Left hindlimb (tissue), 1 donor: ENCODE measurements at places on chromosomes 3 and 15.

- DNase-seq: no peak
These were observed 75.6 kb downstream of the BFSP2 start for GRCh38 chr3:133475245-133476010.

GRCh38 chr15:51879555-51879954 lies 50.1 kb downstream of the TMOD3 start:
- DNase-seq: no peak

DNA sequence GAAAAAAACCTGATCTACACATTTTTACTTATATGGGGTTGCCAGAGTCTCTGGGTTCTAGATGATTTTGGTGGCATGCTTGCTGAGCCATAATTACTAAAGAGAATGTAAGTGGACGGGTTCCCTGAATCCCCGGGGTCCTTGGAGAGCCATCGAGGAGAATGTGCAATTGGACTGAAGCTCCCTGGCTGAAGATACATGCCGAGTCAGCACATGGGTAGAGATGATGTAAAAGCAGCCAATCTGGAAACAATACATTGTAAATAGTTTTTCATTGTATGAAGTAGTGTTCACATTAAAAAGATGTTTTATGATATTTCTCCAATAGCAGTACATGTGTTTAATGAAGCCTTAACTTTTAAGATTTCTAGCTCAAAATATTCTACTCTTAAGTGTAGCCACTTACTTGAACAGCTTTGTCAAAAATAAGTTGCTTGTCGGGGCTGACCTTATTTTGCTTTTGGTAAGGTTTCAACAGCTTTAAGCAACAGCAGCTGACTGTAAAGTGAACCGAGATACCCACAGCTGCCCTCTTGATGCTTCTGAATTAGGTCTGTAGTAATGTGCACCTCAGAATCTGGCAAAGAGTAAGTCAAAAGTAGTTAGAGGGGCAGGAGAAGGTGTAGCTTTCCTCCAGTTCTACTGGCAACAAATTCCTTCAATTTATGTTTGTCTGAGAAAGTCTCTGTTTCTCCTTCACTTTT lies 205.7 kb downstream of the PLCL2 start:
- DNase-seq: no peak

- DNase-seq: no peak
These were observed 56.5 kb downstream of the ACAD9 start for GRCh38 chr3:128935922-128936321.

- DNase-seq: no peak
These were observed 100.2 kb downstream of the FMN1 start for GRCh38 chr15:33094336-33094735.

DNA sequence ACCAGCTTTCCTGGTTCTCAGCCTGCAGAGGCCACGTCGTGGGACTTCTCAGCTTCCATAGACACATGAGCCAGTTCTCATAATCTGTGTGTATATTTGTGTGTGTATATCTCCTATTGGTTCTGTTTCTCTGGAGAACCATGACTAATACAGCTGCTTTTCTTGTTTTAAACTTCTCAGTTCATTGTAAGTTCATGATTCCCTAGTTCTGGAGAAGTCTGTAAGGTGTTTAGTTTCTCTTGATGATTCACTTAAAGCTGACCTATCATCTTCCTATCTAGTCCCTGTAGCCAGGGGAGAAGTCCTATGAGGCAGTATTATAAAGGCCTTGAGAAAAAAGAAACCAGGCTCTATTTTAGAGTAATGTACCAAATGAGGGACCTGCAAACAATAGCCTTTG lies 147.7 kb downstream of the RYR3 start:
- no peak for DNase-seq
